ENCODE measurements at places on chromosomes 1 and 21.

- DNase-seq, result no peak
Measured at GRCh38 chr1:100077531-100077930, 55.2 kb downstream of the SASS6 start.

DNA sequence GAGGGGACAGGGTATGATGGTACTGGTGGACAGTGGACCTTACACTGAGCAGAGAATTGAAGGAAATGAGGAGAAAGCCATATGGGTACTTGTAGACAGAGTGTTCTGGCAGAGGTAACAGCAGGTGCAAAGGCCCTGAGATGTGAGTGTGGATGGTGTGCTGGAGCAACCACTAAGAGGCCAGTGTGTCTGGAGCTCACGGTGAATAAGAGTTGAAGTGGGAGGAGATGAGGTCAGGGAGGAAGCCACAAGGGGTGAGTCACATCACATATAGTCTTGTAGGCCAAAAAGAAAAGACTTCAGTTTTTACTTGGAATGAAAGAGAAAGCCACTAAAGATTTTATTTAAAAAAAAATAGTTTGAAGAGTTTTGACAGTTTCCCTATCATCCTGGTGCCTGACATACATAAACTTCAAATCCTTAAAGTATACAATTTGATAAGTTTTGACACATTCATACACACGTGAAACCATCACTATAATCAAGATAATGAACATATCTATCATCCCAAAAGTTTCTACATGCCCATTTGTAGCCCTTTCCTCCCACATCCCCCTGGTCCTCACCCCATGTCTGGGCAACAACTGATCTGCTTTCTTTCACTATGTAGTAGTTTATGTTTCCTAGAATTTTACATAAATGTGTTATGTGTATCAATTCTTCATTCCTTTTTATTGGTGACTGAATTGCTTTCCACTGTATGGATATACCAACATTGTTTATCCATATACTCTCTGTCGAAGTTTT, 148.4 kb downstream of the GPATCH2 start:
- DNase-seq, result no peak

- DNase-seq, result no peak
Measured at GRCh38 chr1:220528679-220529501, 954 bp downstream of the MARK1 start.

GRCh38 chr1:45200435-45200834, 6.0 kb downstream of the ZSWIM5 start:
- no peak for DNase-seq

- DNase-seq, result no peak
Measured at GRCh38 chr1:7301664-7301981, 469.5 kb upstream of the VAMP3 start.

- DNase-seq, result no peak
Measured at GRCh38 chr1:10033359-10033845, 644 bp downstream of the UBE4B start.

DNA sequence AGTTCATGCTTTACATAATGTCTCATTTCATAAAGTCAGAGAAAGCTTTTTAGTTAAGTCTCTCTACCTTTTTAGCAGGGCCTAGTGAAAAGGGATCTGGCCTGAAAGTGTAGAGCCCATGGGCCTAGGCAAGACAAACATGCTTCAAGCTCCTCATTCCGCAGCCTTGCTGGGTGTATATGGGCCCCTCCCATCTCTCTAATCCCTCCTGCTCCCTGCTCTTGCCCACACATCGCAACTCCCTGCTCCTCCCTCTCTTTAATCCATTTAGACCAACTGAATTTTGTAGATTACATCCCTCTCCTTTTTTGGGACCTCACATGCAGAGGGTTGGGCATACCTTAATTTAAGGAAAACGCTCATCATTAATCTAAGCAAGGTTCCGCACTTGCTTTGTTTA, 42.3 kb upstream of the CCDC190 start:
- DNase-seq, result no peak

- no peak for DNase-seq
Measured at GRCh38 chr1:50335036-50335435, 88.2 kb downstream of the DMRTA2 start.

DNA sequence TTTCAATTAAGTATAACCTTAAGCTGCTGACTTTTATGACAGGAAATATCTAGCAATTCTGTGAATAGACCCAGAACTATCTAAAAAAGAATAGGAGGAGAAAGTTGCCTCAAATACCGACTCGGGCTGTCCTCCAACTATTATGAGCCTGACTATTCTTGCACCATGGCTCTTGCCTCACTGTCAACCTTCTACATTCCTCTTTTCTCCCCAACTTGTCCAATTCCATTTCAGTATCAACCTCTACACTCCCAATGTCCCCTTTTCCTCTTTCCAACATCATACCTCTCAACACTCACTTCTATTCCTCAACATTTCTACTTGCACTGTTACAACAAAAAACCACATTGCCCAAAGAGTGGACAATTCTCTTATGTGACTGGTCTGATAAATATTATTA, 2.3 kb downstream of the ZZZ3 start:
- no peak for DNase-seq

Measured in NCI-H2107 (cell line).